Stimulated activated CD8-positive, alpha-beta memory T cell treated with anti-CD3 and anti-CD28 coated beads, Interleukin-2, amount 100 ng/mL, for 48 hours (primary cell): ENCODE measurements at places on chromosomes 7 and 10.

DNA sequence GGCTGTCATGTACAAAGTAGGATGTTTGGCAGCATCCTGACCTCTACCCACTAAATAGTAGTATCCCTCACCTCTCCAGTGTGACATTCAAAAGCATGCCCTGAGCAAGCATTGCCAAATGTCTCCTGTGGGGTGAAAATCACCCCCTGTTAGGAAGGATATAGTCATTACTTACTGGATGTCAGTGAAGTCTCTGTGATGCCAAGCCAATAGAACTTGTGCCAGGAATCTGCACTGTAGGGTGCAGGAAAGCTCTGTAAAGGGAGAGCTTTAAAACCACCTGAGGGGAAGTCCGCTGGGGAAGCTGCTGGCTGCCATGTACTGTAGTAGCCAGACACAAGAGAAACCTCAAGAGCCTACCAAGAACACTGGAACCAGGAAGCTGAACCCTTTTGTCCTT lies 170.7 kb upstream of the DKK1 start:
- no peak for DNase-seq

- DNase-seq, result no peak
Measured at GRCh38 chr10:118139321-118139720, 92.6 kb upstream of the RAB11FIP2 start.

DNA sequence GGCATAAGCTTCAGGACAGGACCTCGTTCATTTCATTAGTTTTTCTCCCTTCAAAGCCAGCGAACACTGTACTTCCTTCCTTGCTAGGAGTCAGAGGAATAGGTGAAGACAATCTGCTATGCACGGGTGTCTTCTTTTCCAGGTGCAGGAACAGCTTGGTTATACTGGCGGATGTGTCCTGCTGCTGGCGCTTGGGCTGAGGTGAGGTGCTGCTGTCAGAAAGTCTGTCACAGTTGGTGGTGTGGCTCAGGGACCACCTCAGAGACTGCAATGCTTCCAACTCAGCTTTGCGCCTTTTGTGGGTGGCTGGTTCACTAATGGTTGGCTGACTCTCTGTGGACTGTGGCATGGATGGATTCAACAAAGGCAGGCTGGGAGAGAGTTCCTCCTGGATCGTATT lies 58.3 kb upstream of the UBN2 start:
- DNase-seq, result no peak

- DNase-seq, result no peak
Measured at GRCh38 chr10:43801626-43802025, 152.9 kb upstream of the ZNF32 start.

GRCh38 chr10:5896208-5897052 lies 6.4 kb downstream of the FBH1 start:
- DNase-seq, result no peak

- DNase-seq, result no peak
Measured at GRCh38 chr7:99554939-99555338, 3.0 kb upstream of the FAM200A start.

GRCh38 chr7:40986351-40986873 lies 716.5 kb downstream of the INHBA start:
- no peak for DNase-seq

DNA sequence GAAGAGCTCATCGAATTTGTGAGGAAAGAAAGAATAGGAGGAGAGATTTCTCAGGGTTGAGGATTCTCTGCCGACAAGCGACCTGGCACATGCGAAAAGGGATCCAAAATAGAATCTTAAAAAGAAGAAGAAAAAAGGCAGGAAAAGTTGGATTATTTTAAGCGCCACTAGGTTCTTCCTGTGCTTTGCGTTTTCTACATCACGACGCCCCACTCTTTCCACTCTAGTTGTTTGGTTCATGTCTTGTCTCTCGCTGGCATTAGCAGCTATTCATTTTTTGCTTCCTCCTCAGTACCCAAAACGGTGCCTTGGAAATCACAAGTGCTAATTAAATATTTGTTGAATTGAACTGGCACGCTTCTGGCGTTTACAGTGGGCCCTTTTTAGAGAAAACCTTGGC lies 674 bp upstream of the FRA10AC1 start:
- no peak for DNase-seq

DNA sequence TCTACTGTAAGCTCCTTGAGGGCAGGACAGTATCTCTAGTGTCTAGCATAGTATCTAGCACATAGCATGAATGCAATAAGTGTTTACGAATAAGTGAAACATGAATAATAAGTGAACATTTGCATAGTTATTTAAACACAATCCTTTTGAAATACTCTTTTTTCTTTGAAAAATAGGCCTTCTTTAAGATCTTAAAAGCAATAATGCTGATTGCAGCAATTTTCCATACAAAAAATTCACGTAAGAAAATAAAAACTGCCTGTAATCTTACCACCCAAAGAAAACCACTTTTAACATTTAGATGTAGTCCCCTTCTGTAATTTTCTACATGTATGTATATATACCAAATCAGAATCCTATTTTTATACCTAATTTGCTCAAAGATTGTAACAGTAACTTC lies 162.5 kb upstream of the HPS1 start:
- no peak for DNase-seq

DNA sequence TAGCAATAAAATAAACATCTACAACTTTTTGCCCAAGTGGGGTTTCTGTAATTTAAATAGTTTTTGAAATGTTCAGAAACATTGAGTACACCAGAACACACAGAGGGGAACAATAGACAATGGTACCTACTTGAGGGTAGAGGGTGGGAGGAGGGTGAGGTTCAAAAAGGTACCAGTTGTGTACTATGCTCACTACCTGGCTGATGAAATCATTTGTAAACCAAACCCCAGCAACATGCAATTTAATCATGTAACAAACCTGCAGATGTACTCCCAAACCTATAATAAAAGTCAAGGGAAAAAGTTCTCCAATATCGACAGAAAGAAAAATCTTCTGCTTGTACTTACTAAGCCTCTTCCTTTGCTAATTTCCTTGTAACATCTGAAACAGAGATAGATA lies 4.2 kb upstream of the TES start:
- no peak for DNase-seq
